AML-193 (cell line): ENCODE measurements at places on chromosomes 3 and 15.

DNA sequence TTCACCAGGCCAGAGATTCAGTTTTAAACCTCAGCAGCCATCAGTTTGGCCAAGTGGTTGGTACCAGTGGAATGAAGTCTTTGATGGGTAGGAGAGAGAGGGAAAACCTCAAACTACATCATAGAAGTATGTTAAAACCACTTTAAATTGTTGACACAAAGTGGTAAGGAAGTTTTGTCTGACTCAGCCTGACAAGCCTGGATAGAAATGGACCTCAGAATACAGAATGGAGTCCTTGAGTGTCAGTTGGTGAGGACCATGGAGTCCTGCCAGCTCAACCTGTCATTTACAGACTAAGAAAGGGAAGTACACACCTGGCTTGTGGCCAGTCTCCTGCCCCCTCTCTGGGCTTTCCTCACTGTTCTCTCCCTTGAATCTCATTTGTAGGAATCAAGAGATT lies 12.1 kb downstream of the EAF1 start:
- no peak for DNase-seq

DNA sequence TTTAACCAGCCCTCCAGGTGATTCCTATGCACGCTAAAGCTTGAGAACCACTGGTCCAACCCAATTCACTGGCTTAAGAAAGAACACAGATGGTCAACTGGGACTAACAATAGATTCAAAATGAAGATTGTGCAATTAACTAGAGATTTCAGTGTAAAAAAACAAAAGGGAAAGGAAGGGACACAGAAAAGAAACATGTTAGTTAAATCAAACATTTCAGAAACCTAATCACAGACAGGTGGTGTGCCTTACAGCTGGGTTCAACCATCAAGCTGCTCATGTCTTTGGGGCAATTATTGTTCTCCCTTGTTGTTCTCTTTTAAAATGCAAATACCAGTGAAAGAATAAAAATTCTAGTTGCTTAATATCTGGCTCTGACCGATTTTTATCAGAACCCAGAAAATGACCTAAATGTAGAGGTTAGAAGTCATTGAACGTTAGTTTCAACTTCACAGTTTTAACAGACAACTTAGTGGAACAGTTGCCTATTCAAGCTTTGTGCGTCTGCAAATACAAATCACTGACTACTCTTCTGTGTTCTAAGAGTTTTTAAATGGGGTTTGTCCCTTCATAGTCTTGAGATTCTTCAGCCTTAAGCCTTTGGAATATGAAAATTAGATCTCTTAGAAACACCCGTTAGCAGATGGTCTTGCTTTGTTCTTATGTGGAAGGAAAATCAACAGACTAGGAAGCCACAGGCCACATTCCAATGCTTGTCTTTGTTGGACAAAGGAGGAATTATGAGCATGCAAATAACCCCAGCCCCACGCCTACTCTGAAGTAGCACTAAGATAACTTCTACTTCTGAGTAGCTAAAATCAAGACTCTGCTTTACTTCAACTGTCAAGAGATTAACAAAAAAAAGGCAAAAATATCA lies 223.4 kb downstream of the ATP8B4 start:
- DNase-seq = no peak

GRCh38 chr3:157166115-157166514 lies 6.2 kb upstream of the CCNL1 start:
- no peak for DNase-seq

- DNase-seq = no peak
Observed at GRCh38 chr15:100714749-100715342, 112.5 kb downstream of the ASB7 start.

- DNase-seq = no peak
Observed at GRCh38 chr3:58006661-58007060, 1.6 kb upstream of the FLNB start.

DNA sequence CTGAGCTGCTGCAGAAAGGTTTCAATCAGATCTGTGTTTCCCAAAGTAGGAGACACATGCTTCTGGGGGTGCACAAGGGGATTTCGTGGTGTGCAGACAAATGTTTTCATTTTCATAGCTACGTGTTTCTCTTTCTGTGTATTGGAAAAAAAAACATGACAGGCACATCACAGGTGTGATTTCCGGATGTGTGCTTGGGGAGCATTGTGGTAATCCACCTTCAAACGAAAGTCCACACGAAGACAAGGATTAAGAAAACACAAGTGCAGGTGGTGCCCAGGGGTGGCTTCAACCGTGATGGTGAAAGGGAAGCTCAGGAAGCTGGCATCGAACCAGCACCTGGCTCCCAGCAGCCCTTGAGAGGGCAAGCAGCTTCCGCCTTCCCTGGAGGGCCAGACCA lies 164.6 kb upstream of the LINGO1 start:
- DNase-seq = no peak

GRCh38 chr3:99627062-99627826 lies 11.2 kb upstream of the COL8A1 start:
- DNase-seq = no peak
